ENCODE measurements at places on chromosomes 16 and 17. TPM values are rescaled to one million over a fixed set of nuclear protein-coding genes. Genes with fewer than 3 reads are reported as not detected.

GRCh38 chr17:39237586-39237985 is 11.8 kb upstream of the STAC2 start:
- no peaks in the 10 kb centered on the region for H3K4me1 ChIP-seq
- H3K27me3 ChIP-seq: no peaks in the 10 kb centered on the region
- no peaks in the 10 kb centered on the region for H3K36me3 ChIP-seq
- no peak overlapping the region for H3K4me3 ChIP-seq

DNA sequence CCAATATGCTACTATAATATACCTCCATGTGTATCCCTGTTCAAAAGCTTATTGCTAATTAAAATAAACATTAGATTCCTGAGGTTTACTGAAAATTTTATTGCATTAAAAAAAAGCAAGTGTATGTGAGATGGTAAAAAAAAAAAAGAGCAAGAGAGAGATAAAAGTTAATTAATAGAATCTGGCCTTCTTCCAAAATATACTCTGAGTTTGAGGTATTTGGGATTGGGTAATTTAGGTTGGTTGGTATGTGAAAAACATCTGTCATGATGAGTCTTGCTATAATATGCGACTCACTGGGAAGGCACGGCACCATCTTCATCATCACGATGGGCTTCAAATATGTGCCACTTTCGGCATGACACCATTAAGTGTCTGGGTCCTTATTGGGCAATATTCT is 711.1 kb upstream of the SOX9 start:
- DNase-seq: no peak
- no peak overlapping the region for H3K4me3 ChIP-seq
- H3K27ac ChIP-seq: no peak overlapping the region
- no peaks in the 10 kb centered on the region for H3K27me3 ChIP-seq
- H3K4me1 ChIP-seq: no peaks in the 10 kb centered on the region

GRCh38 chr17:79862771-79863440 is 23.7 kb upstream of the CBX4 start:
- peaks cover 69% of the 10 kb centered on the region for H3K27me3 ChIP-seq
- H3K36me3 ChIP-seq: no peaks in the 10 kb centered on the region
- H3K27ac ChIP-seq: no peak overlapping the region
- no peak for DNase-seq

DNA sequence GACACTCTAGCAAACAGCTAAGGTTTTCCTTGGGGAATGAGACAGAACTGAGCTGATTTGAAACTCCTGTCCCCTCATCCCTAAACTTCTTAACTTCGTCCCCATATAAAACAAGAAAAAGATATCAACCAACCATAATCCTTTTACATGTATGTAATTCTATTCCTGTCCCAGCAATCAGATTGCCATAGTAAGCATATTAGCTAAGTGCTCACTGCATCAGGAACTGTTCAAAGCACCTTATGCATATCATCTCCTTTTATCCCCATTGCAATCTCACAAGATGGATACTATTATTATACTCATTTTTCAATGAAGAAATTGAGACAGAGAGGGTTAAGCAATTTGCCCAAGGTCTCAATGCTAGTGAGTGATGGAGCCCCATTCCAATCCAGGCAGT is 6.8 kb downstream of the KIF18B start:
- no peak for DNase-seq
- no peak overlapping the region for H3K27ac ChIP-seq
- no peak overlapping the region for H3K4me3 ChIP-seq
- no peaks in the 10 kb centered on the region for H3K36me3 ChIP-seq

DNA sequence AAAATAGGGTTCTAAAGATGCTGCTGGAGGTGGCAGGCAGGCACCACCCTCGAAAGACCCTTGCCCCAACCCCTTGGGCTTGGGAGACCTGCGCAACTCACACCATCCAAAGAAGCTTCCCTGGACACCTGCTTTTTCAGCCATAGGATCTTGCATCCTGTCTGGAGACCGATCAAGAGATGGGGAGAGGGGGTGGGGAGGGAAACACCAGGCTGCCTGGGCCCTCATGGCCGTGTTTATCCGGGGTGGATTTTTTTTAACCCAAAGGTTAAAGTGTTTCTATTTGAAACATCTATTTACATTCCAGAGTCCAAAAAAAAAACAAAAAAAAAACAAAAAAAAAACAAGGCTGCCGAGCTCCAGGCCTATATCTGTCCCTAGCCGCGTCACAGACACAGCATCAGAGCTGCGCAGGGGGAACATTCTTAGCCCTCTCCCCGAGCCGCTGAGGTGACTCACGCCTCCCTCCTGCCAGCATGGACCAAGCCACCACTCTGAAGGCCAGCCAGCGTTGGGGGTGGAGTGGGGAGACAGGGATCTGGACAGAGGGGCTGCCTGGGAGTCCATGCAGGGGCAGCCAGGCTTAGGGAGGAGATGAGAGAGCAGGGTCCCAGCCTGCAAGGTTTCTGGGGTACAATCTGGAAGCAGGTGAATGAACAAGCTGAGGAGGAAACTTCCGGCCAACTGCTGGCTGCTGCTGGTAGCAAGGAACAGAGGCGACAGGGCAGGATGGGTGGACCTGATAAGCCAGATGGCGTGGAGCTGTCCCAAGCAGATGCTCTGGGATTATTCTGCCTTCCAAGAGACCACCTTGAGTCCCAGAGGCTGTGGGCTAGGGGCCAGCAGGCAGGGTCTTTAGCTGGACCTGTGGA is 14.8 kb downstream of the HDAC5 start:
- no peaks in the 10 kb centered on the region for H3K36me3 ChIP-seq
- DNase-seq: peak; percentile 67
- no peak overlapping the region for H3K4me3 ChIP-seq
- peak overlapping the region; percentile 78 for H3K27ac ChIP-seq
- H3K4me1 ChIP-seq: peaks cover 5% of the 10 kb centered on the region

- no peak for DNase-seq
- H3K4me3 ChIP-seq: peak overlapping the region; percentile 52
- no peaks in the 10 kb centered on the region for H3K36me3 ChIP-seq
- peaks cover 15% of the 10 kb centered on the region for H3K4me1 ChIP-seq
Measured at GRCh38 chr16:56617212-56618085, 8.1 kb upstream of the MT1E start.

DNA sequence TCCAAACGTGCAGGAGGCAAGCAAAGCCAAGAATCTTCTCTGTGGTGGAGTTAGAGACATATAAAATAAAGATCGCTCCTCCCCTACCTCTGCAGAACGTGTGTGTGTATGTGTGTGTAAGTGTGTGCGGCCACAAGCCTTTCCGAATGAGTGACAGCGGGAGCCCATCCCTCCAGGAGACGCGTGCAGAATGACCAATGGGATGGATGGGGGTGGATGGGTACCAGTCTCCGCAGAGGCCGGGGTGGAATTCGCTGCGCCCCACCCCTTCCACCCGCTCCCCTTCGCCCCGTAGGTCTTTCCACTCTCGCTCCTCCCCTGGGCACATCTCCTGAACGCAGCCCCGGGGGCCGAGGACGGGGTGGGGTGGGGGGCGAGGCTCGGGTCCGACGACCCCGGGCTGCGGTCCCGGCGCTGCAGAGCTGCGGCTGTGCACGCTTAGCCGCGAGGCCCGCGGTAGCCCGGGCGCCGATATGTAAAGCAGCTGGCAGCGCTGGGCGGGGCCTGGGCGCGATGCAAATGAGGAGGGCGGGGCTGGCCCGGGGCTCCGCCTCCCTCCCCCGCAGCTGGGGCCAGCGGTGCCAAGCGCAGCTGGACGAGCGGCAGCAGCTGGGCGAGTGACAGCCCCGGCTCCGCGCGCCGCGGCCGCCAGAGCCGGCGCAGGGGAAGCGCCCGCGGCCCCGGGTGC is at the start of gene PRKCB:
TSS of gene PRKCB (plus strand) at position 594 of the 688 bp plus-strand sequence.
- H3K27ac ChIP-seq: no peak within 1 kb of the TSS
- no peaks in the 10 kb centered on the region for H3K36me3 ChIP-seq
- peak; percentile 46 for DNase-seq
- H3K27me3 ChIP-seq: no peaks in the 10 kb centered on the region
- peaks cover 4% of the 10 kb centered on the region for H3K4me1 ChIP-seq
- peak within 1 kb of the TSS; percentile 32 for H3K4me3 ChIP-seq

The TLCD2 gene
- 11.1 TPM for total RNA-seq

All from tibial nerve (tissue), 4 donors.